ENCODE measurements at places on chromosomes 7 and 10.

DNA sequence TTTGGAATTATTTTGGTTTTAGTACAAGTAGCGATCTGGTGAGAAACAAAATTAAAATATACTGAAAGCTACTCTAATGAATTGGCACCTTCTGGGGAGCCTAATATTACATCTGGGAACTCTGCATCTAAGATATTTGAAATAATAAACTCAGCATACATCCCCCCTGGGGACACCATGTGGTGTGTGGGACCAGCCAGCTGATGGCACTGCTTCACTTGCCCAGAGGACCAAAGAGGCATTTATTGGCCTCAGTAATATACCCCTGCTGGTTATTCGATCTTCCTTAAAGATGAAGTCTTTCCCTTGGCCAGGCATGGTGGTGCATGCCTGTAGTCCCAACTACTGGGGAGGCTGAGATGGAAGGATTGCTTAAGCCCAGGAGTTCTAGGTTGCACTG is 195.1 kb upstream of the AUTS2 start:
- DNase-seq: no peak

- DNase-seq: no peak
Measured at GRCh38 chr7:135718219-135718618, 9.8 kb downstream of the SLC13A4 start.

GRCh38 chr7:135933509-135934188 is 43.5 kb downstream of the MTPN start:
- no peak for DNase-seq

GRCh38 chr7:90474284-90475210 is 5.1 kb downstream of the PTTG1IP2 start:
- DNase-seq: no peak

DNA sequence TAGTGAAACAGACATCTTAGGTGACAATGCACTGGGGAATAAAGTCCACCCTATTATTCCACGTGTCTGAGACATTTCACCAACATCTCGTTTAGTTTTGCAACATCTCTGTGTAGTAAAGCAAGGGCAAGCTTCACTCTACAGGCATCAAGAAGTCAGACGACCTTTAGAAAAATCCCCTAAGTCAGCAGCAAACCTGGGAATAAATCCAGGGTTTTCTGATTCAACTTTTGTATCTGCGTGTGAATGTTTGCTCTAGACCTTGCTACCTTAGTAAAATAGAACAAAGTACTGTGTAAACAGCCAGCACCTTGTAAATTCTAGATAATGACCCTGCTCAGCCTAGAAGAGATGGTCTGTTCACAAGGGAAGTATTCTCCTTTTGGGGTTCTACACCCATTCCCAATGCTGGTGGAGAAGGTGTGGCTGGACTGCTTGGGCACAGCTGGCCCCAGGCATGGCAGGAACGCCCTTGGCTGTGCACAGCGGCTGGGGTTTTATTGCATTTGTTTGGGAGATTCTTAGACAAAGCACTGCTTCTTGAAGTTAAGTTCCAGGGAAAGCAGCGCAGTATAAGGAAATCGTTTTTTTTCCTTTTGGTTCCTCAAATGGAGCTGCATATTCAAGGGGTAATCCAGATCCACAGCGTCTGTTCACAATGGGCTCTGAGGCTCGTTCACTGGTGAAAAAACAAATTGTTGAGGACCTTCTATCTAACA is 38.3 kb upstream of the GALNTL5 start:
- DNase-seq: no peak

- DNase-seq: peak; percentile 42
Measured at GRCh38 chr10:100978121-100978900, 9.0 kb downstream of the MRPL43 start.

DNA sequence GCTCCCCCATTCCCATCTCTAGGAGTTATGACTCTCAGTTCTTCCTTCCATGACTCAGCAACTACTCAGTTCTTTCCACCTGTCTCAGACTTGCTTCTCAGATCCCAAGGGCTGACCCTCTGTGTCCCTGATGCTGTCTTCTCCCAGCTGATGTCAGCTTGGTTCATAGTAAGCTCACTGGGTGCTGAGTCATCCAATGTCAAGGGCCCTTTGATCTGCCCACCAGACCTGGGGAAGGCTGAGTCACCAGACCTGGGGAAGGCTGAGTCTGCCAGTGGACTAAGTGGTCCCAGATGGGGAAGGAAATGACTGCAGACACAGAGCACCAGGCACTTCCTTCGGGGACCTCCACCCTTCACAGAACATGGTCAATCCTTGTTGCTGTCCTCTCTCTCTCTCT is 76.1 kb upstream of the ZEB1 start:
- DNase-seq: no peak

- DNase-seq: no peak
Measured at GRCh38 chr10:131126321-131127137, 185.0 kb downstream of the TCERG1L start.

GRCh38 chr7:88256906-88257305 is 37.1 kb upstream of the SRI start:
- DNase-seq: no peak

GRCh38 chr7:43754596-43754995 is 3.9 kb upstream of the BLVRA start:
- no peak for DNase-seq

GRCh38 chr10:3668966-3669330 is 116.1 kb downstream of the KLF6 start:
- no peak for DNase-seq

- DNase-seq: no peak
Measured at GRCh38 chr7:130995252-130996081, 261.5 kb upstream of the KLF14 start.

DNA sequence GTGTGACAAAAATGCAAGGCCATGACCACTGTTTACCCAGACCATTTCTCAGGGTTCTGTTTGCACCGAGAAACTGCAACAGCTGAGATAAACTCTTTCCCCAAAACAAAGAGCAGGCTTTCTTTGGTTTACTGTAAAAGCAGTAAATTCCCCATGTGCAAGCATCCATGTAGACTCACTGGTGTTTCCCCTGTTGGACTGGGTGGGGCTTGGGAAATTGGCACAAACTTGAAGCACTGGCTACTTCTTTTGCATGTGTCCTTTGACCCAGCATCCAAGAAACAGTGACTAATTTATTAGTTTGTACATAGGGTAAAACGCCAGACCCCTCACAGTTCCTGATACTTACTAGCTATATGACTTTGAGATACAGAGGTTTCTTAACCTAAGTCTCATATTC is 12.3 kb downstream of the IQUB start:
- DNase-seq: no peak

GRCh38 chr10:106044503-106044902 is 1120.0 kb downstream of the SORCS1 start:
- DNase-seq: no peak

DNA sequence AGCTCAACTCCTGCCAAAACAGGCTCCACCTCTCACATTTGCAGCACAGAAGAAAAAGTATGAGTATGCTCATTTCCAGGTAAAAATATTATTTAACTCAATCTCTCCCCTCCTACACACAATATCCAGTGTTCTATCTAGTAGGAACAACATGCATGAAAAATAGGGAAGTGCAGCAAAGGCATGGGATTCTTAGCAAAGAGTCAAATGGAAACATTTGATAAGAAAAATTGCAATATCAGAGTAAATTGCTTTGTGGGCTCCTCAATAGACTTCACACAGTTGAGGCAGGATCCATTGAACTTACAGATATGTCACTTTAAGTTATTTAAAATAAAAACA is 150.9 kb downstream of the ANK3 start:
- no peak for DNase-seq

All from sciatic nerve (tissue), 2 donors.